NCI-H187 (cell line): ENCODE measurements at places on chromosomes 1 and 21.

GRCh38 chr1:171793636-171794035, 12.2 kb downstream of the METTL13 start:
- DNase-seq = no peak

GRCh38 chr1:39295901-39296300, 91.4 kb downstream of the MACF1 start:
- DNase-seq = no peak

DNA sequence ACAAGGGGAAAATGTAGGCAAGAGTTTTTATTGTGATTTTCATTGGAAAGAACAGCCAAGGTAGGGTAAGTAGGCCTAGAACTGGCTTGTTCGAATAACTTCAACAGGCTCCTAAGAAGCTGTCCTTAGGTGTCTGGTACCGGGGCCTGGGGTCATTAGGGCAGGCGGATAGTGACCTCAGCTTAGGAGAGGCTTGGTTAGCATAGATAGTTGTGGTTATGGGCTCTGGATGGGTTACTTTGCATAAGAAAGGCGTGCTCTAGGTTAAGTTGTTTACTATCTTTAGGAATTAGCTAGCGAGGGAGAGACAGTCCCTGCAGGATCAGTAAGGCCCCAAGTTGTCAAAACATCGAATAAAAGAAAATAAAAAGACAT, 20.7 kb upstream of the HPCAL4 start:
- no peak for DNase-seq

DNA sequence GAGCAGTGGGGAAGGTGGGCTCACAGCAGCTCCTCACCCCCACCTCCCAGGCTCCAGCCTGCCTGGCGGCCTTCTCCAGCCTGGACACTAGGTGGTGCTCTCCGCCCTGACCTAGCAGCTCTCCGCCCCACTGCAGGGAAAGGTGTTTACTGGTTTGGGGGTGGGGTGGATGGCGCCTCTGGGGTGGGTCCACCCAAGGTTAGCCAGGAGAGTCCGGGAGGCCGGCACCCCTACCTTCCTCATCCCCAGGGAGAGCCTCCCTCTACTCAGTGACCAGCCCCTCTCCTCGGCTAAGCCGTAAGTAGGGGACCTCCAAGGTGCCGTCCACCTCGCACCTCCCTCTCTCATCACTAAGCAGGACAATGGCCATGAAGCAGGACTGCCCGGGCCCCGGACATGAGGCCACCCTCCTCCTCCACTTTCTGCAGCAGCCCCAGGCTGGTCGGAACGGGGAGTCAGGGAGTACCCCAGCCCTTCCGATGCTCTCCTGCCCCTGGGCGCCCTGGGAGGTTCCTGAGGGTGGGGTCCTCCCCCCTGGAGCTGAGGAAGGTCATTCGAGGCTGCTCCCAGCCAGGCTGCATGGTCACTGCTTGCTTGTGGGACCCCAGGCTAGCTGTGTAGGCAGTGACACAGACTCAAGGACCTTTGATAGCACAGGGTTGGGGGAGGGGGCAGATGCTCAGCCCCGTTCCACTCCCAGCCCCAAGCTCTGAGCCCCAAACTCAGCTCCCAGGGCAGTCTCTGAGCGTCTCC, 101.4 kb upstream of the VAMP3 start:
- no peak for DNase-seq

GRCh38 chr1:214494706-214495105, 56.7 kb downstream of the PTPN14 start:
- no peak for DNase-seq

DNA sequence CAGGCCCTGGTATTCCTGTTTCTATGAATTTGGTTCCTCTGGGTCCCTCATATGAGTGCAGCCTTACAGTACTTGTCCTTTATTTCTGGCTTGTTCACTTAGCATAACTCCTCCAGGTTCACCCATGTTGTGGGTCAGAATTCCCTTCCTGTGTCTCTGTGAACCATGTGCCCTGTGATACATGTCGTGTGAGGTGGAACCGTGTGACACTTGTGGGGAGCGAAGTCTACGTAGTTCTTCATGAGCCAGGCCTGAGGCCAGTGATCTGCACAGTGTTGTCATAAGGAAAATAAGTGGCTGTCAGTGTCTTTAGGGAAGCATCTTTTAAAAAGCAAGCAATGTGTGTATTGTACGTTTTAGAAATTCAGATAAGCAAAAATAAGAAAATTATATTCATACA, 122.8 kb downstream of the GALNT2 start:
- DNase-seq = no peak

DNA sequence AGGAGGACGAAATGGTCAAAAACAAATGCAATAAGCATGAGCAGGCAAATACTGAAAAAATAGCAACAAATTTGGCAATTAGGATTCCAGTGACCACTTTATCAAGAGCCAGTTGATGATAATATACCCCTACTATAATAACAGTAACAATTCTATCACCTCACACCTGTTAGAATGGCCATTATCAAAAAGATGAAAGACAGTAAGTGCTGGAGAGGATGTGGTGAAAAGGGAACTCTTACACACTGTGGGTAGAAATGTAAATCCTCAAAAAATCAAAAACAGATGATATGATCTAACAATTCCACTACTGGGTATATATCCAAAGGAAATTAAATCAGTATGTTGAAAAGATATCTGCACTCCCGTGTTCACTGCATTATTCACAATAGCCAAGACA, 114.3 kb upstream of the GFI1 start:
- DNase-seq = no peak

DNA sequence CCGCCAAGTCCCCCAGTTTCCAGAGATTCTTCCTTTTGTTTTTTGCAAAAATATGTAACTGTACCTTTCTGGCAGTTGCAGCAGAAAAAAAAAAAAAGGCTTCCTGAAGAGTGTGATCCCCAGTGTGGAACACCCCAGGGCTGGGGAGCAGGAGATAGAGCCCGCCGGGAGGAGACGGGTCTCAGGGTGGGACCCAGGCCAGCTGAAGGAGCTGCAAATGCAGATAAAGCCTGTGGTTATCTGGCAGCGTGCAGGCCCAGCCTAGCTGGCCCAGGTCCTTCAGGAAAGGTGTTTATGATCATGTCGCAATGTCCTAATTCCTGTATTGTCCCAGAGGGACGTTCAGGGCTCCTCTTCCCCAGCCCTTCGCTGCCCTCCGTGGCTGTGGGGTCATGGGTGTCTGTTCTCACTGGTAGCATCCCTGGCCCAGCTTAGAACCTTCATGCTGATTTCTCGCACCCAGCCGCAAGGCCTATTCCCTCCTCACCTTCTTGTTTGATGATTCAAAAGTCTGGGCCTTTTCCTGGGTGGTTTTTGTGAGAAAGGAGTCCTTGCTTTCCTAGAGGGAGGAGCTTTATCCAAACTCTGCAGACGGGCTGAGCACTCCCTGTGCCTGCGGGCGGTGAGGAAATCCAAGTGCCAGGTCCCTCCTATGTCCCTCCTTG, 26.2 kb downstream of the RNF187 start:
- DNase-seq = no peak

- DNase-seq = no peak
Measured at GRCh38 chr1:195158091-195158490, 1450.1 kb downstream of the KCNT2 start.

DNA sequence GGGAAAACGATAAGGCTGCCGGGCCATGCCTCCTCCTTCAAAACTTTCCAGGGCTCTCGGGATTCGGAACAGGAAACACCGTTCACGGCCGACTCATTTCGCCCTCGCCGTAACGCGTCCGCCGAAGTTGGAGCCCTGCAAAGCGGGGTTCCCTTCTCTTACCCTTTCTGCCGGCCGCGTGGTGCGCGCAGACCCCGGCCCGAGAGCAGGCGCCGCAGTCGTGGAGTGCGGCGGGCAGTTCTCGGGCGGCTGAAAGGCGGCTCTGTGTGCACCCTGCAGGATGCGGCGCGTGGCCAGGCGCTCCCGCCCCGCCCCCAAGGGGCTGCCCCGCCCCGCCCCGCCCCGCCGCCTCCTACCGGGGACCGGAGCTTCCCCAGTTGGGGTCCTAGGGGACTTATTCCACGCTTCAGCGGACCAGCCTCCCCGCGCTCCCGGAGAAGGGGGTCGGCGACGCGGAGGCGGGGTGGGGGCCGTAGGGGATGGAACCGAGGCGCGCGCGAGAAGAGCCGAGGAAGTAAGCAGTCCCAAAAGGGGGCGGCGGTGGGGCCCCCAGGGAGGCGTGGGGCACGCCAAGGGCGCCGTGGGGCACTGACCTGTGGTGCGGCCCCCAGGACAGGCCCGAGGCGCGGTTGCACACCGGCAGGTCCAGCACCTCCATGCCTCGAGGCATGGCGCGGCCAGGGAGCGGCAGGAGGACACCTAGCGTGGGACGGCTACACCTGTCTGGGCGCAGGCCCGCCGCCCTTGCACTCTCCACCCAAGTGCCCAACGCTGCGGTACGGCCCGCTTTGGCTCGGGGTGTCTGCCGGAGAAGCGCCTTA, at the start of gene MCOLN2:
Gene MCOLN2, minus strand, starts transcription at position 268 of the 821 bp plus-strand sequence. Its CDS starts 241 bp downstream, at position 27.
- no peak for DNase-seq

- no peak for DNase-seq
Measured at GRCh38 chr1:121516234-121516967, 331.6 kb downstream of the SRGAP2C start.

GRCh38 chr1:211908453-211908852, 77.9 kb upstream of the LPGAT1 start:
- no peak for DNase-seq

DNA sequence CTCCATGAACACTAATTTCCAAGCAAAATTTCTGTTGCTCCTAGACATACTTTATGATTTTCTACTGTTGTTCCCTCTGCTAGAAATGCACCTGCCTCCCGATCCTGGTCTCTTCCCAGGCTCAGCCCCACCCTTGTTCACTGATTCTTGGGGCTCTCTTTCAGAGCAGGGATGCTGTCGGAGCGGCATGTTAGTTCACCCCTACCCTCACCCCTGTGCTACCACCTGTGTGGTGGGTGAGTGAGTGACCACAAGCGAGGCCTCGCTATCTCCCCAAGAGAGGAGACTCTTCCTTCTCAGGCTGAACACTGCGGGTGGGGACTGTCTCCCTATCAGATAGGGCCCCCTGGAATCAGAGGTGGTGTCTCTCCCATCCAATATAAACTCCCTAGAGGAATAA, 4.9 kb upstream of the S100A8 start:
- DNase-seq = no peak

DNA sequence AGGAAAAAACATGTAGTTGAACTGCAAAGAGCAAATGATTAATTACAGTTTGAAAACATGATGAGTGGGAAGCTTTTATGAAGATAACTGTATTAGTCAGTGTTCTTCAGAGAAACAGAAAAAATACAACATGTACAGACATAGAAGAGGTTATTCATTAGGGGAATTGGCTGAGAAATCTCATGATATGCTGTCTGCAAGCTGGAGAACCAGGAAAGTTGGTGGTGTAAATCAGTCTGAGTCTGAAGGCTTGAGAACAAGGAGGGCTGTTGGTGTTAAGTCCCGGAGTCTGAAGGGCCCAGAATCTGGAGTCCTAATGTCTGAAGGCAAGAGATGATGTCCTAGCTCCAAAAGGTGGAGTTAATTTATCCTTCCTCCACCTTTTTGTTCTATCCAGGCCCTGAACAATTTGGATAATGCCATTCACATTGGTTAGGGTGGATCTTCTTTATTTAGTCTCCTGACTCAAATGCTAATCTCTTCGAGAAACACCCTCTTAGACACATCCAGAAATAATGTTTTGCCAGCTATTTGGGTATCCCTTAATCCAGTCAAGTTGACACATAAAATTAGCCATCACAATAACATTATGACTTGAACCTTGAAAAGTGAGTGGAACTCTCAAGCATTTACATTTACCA, 672.9 kb upstream of the PTBP2 start:
- no peak for DNase-seq

- DNase-seq = no peak
Measured at GRCh38 chr1:14928886-14929546, 224.5 kb upstream of the TMEM51 start.

- DNase-seq = no peak
Measured at GRCh38 chr1:169623132-169623926, 6.6 kb downstream of the SELP start.

DNA sequence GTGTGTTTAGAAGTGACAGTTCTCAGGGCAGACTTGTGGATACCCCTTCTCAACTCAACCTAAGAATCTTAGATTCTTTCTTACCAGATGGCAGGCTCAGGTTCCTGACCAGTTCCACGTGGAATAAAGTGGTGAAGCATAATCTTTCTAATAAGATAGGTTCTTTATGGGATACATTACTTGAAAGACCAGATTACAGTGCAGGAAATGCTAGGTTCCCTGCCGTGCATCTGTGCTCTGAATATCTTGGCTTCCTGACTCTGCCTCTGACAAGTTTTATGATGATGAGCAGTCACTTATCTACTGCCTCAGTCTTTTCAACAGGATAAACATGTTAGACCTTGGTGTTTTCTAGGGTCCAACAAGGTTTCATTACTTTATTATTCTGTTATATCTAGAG, 207.9 kb upstream of the CACYBP start:
- no peak for DNase-seq

GRCh38 chr1:165662186-165662585, 31.2 kb downstream of the MGST3 start:
- no peak for DNase-seq

- peak; percentile 7 for DNase-seq
Measured at GRCh38 chr1:230028602-230029223, 38.3 kb upstream of the GALNT2 start.

DNA sequence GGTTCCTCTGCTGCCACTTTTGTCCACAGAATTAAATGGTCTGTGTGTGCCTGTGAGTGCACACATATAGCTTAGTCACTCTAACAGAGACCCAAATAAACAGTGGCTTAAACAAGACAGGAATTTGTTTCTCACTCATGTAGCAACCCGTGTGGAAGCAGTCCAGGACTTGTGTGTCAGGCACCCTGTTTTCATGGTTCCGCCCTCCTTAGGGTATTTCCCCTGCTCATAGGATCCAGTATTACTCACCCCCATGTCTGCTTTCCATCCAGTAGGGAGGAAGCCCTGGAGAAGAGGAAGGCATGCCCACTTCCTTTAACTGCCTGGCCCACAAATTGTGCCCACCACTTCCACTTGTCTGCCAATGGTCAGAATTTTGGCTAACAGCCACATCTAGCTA, 41.3 kb upstream of the TACSTD2 start:
- no peak for DNase-seq

GRCh38 chr21:42079939-42080787, 9.0 kb downstream of the UMODL1 start:
- DNase-seq = no peak

DNA sequence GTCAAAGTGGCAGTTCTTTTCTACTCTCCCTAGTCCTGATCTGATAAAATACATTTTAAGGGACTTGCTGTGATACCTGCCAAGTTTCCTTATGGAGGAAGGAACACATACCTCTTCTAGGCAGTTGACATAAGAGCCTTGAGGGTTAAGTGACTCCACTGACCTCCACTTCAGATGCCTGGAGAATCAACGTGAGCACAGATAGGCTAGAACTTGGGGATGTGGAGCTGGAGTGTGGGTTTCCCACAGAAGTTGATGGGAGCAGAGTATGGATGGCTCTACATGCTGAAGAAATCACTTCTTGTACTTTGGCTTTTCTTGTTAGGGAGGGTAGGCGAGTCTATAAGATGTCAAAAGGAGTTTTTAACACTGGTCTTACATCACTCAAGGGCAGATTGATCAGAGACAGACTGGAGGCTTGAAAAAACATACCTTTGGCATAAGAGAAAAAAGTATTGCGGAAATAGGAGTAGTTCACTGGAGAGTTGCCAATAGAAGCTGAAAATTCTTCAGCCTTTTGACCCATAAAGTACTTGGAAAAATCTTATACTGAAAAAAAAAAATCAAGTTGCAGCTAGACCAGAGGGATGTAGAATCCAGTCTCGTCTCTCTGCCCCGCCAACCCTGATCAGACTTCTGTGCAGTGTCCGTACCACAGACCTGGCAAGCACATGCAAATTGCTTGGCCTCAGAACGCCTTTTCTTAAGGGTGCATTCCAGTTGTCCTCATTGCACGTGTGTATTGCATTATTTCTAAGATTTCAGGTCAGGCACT, 5.5 kb downstream of the RHOU start:
- no peak for DNase-seq

- DNase-seq = no peak
Measured at GRCh38 chr1:38031513-38031866, 15.1 kb downstream of the POU3F1 start.
